ENCODE measurements at places on chromosomes 3 and 15.

GRCh38 chr3:166613365-166613764 is 766.7 kb downstream of the ZBBX start:
- DNase-seq = no peak

- no peak for DNase-seq
These were observed 218.2 kb downstream of the P3H2 start for GRCh38 chr3:189902230-189903186.

DNA sequence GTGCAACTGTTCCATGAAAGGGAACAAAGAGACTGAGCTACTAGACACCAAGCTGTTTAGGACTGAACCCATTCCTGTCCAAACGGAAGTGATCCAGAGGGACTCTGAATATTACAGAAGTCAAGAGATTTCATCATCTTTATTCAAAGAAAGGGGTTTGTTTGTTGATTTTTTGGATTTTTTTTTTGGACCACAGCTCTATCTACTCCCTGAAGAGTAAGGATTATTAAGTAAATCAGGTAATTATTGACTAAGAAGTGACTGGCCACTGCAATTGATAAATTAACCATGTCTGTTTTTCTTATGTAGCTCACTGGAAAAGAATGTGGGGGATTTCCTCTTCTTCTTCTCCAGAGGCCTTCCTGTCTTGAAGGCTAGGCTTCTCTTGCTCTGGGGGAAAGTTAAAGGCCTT is 146.6 kb upstream of the TPM1 start:
- DNase-seq = no peak

DNA sequence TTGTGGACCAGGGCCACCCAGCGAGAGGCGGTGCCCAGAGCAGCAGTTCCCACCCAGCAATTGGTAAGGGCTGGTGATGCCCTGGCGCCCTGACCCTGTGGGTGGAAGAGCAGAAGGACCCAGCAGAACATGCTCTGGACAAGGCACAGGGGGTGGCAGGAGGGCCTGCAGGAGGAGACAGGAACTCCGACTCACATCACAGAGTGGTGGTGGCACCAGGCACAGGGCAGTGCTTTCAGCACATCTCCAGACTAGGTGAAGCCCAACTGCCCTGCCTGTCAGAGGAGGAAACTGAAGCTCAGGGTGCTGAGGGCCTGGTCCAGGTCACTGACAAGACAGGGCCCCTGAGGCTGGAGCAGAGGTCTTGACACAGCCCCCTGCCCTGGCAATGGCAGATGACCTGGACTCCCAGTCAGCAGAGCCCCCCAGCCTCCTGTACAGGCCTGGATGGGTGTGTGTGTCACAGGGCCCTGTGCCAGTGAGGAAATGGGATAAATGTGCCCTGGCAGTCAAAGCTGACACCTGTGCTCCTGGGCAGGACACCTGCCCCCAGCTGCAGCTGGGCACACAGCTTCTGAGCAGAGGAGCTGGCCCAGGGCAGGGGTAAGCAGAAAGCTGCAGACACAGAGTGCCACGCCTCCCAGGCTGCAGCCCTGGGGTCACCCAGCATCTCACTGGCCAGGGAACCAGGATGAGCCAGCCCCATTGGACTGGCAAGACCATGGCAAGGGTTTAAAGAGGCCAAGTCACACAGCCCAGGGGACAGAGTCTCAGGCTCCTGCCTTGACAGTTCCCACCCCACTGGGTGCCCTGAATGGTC is 11.4 kb downstream of the KLF15 start:
- DNase-seq = no peak

DNA sequence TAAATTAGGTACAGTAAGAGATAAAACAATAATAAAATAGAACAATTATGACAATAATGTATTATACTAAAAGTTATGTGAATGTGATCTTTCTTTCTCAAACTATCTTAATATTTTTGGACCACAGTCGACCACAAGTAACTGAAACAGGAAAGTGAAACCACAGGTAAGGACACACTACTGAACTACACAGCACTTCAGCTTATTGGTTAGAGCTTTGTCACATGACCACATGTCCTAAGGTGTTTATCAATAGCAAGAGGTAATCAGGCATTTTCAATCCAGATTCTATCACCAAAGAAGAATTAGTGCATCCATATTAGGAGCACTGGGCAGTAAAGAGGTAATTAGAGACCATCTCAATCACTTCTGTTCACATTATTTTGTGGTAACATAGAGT is 392.8 kb downstream of the RSL24D1 start:
- no peak for DNase-seq
